Activated CD8-positive, alpha-beta T cell treated with anti-CD3 and anti-CD28 coated beads for 36 hours (primary cell): ENCODE measurements at places on chromosomes 1 and 21. TPM values are rescaled to one million over a fixed set of nuclear protein-coding genes. Genes with fewer than 3 reads are reported as not detected.

Gene FLG2
- total RNA-seq, result not detected

Gene MYBPH
- total RNA-seq, result not detected

Gene B3GALT5
- not detected for total RNA-seq

Gene OR2L3
- total RNA-seq, result not detected

DNA sequence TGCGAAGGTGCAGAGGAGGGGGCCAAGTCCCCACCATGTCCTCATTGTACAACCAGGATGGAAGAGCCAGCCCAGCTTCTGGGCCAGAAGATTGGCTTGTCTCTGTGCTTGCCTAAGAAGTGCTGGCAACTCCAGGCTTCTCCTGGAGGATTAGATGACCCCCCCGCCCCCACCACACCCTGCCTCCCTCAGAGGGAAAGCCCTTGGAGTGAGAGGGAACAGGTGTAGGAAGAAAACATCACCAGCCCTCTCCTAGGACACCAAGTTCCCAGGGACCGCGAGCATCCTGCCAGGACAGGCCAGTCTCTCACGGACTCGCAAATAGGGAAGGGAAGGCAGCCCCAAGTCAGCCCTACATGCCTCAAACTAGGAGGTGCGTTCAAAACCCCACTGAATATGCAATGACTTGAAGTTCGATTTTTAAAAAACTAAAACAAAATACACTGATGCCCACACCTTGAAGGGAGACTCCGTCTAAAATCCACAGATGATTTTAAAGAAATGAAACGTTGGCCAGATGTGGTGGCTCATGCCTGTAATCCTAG is 20.7 kb upstream of the SLC25A33 start:
- H3K4me1 ChIP-seq, result no peaks in the 10 kb centered on the region
- H3K27ac ChIP-seq, result no peak overlapping the region
- H3K36me3 ChIP-seq, result no peaks in the 10 kb centered on the region
- no peak for DNase-seq
- no peaks in the 10 kb centered on the region for H3K27me3 ChIP-seq
- no peak overlapping the region for H3K4me3 ChIP-seq

GRCh38 chr1:1157914-1158710 is 15.6 kb upstream of the TTLL10 start:
- H3K36me3 ChIP-seq, result no peaks in the 10 kb centered on the region
- H3K4me3 ChIP-seq, result peak overlapping the region; percentile 31
- H3K27me3 ChIP-seq, result no peaks in the 10 kb centered on the region
- no peak overlapping the region for H3K27ac ChIP-seq
- no peak for DNase-seq

- no peaks in the 10 kb centered on the region for H3K36me3 ChIP-seq
- no peak overlapping the region for H3K4me3 ChIP-seq
- no peak for DNase-seq
- no peaks in the 10 kb centered on the region for H3K27me3 ChIP-seq
Measured at GRCh38 chr1:223256034-223256433, 107.9 kb downstream of the SUSD4 start.

- DNase-seq, result peak; percentile 97
- H3K27ac ChIP-seq, result peak within 1 kb of the TSS; percentile 83
- H3K4me3 ChIP-seq, result peak within 1 kb of the TSS; percentile 82
- peaks cover 21% of the 10 kb centered on the region for H3K4me1 ChIP-seq
- H3K36me3 ChIP-seq, result peaks cover 1% of the 10 kb centered on the region
- H3K27me3 ChIP-seq, result no peaks in the 10 kb centered on the region
Measured at GRCh38 chr1:1471389-1472052, at the start of gene ATAD3B. TSS of gene ATAD3B (plus strand) at chr1:1471765. CDS start at chr1:1471885, 120 bp downstream.

DNA sequence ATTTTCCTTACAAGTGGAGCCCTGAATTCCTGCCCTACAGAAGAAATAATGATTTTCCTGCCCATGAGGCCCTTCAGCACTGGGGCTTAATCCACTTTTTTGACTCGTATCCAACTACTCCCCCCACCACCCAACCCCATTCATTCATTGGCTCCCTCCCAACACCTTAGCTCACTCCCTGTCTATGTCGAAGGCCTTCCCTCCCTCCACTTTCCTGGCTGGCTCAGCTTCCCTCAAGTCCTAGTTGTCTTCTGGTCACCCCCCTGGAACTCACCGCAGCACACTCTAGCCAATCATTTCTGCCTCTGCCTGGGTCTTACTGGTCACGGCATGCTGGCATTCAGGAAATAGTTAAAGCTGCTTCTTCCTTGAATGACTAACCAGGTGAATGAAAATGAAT is 118.9 kb downstream of the PGBD5 start:
- no peaks in the 10 kb centered on the region for H3K36me3 ChIP-seq
- peaks cover 17% of the 10 kb centered on the region for H3K4me1 ChIP-seq
- peaks cover 1% of the 10 kb centered on the region for H3K27me3 ChIP-seq
- no peak overlapping the region for H3K27ac ChIP-seq
- no peak overlapping the region for H3K4me3 ChIP-seq
